BJ (cell line): ENCODE measurements at places on chromosomes 3 and 15. TPM values are rescaled to one million over a fixed set of nuclear protein-coding genes. Genes with fewer than 3 reads are reported as not detected.

DNA sequence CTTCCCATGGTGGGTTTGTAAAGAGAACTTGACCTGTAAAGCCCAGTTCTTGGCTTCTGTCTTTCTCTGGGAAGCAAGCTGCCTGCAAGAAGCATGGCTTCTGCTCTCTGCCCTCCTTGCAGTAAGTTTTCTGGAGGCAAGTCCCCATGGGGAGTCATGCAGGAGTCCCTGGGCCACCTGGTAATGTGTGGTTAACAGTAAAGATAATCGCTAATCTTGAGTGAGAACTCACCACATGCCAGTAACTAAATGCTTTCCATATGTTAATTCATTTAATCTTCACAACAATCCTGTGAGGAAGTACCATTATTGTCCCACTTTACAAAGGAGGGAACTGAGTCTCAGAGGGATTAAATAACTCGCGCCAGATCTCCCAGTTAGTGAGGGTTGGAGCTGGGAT is 4.2 kb downstream of the CAPN3 start:
- DNase-seq: no peak

GRCh38 chr15:99963976-99964375 is 230.7 kb upstream of the LYSMD4 start:
- DNase-seq: no peak

DNA sequence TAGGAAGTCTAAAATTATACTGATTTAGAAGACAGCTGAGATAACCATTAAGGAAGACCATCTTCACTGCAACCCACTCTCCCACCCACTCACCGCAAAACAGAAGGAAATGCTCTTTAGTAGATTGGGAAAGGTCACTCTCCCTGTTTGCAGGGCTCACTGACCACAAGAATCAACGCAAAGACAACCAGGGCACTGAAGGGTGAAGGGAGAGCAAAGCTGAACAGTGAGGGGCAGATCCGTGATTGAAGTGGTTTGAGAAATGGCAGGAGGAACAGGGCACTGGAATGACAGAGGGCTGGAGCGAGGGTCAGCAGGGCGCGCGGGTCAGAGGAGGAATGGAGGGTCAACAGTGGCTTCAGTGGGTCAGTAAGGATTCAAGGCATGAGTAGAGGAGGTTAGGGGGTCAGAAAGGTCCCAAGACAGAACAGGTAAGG is 520 bp downstream of the MESD start:
- no peak for DNase-seq

DNA sequence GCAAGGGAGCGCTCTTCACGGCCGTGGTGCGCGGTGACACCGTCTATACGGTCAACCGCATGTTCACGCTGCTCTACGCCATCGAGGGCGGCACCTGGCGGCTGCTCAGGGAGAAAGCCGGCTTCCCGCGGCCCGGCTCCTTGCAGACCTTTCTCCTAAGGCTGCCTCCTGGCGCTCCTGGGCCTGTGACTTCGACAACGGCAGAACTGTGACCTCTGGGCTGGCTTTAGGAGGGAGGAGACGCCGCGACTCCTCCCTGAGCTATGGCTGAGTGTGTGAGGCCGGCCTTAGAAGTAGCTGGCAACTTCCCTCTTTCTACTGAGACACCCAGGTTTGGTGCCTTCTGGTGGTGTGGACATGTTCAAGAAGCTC is 1.4 kb downstream of the KBTBD13 start:
- DNase-seq: no peak

- DNase-seq: no peak
Measured at GRCh38 chr3:10495003-10495402, 10.4 kb downstream of the ATP2B2 start.

DNA sequence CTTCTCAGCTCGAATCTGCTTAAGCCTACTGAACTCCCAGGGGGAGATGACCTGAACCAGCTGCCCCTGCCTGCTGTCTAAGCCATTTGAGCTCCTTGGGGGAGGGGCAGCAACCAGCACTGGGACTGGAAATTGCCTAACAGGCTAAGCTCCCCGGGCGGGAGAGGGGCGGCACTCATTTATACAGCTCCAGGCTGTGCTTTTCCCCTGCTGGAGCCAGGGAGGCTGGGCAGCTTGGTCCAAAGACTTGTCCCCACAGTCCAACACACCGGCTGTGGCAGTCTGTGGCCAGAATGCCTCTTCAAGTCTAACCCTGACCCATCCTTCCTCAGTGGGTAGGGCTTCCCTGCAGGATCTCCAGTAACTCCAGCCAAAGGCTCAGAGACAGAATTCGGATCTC is 1241.5 kb downstream of the ROBO2 start:
- no peak for DNase-seq

DNA sequence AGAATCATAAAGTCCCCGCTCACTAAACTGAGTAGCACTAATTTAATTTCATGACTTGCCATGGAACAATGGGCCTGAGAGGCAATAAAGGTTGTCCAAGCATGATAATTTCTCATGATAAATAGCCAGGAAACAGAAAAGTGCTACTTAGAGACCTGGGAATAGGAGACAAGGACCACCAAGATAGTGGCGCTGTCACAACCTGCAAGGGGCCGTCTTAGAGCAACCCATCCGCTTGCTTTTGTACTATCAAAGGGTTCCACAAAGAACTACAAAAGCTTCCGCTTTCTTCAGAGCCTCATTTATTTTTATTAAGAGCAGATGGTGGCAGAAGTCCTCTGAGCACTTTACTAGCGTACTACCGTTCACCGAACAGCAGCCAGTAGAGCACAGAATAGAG is 421.7 kb upstream of the GRM7 start:
- no peak for DNase-seq

DNA sequence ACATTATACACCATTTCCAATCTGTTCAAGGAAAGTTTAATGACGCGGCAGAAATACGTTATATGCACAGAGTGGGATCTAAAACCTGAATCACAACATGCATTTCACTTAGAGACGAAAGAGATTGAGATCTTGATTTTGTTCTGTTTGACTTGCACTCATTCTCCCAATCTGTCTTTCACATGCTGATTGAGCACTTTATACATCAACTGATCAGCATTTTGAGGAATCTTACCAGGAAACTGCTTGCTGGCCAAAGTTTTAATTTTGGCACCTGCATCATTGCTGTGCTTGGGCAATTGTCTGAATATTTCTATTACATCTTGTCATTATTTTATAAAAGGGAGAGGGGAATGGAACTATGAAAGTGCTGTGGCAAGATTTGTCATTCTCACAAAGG is 47.7 kb upstream of the ATP10A start:
- DNase-seq: no peak

GRCh38 chr3:131348911-131349310 is 32.7 kb upstream of the NUDT16 start:
- DNase-seq: no peak

DNA sequence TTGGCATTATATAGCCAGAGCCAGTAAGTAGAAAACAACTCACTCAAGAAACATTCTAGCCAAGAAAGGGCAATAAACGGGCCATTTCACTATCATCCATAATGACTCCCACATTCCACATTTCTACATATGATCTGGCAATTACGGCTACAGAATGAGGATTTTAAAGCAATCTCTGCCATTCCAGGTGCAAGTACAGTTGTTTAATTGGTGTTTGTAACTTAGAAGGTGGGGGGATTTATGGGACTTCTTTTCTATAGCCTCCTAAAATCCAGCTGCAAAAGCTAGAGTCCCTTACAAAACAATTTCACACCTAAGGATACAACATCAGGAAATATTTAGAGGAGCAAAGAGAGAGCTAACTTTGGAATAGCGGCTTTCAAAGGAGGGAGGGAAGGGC is 295.4 kb upstream of the RORA start:
- no peak for DNase-seq

- DNase-seq: no peak
Measured at GRCh38 chr3:66666362-66666761, 165.5 kb upstream of the LRIG1 start.

DNA sequence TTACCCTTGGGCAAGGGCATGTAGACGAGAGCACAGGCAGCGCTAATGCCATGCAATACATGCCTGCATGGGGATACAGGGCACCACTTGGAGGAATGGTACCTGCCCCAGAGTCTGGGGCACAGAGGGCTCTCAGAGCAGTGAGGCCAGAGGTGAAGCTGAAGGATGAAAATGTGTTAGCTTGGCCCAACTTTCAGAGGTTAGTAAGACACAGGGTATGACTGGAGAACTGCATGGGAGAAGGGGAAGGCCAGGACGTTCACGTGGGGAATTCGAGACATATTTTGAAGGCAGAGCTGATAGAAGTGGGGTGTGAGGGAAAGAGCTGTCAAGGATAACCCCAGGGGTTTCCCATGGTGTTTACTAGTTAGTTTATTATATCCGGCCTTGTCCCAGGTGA is 19.6 kb downstream of the CSRNP1 start:
- DNase-seq: no peak

- no peak for DNase-seq
Measured at GRCh38 chr3:170098753-170099152, 61.0 kb downstream of the GPR160 start.

DNA sequence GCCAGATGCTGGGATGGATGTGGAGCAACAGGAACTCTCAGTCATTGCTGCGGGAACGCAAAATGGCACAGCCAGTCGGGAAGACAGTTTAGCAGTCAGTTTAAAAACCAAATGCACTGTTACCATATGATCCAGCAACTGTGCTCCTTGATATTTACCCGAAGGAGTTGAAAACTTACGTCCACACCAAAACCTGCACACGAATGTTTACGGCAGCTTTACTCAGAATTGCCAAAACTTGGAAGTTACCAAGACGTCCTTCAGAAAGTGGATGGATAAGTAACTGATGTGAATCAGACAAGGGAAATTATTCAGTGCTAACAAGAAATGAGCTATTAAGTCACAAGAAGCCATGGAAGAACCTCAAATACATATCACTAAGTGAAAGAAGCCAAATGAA is 36.1 kb upstream of the SLC41A3 start:
- DNase-seq: no peak

DNA sequence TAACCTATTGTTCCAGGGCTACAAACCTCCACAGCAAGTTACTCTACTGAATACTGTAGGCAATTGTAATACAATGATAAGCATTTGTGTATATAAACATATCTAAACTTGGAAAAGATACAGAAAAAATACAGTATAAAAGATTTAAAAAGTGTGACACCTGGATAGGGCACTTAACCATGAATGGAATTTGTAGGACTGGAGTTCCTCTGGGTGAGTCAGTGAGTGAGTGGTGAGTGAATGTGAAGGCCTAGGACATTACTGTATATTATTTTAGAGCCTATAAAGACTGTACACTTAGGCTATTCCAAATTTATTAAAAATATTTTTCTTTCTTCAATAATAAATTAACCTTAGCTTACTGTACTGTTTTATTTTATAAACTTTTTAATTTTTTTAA is 38.4 kb upstream of the SLC25A36 start:
- no peak for DNase-seq

GRCh38 chr3:50430950-50431435 is 71.7 kb upstream of the TMEM115 start:
- no peak for DNase-seq

- no peak for DNase-seq
Measured at GRCh38 chr3:126113238-126113555, 29.3 kb upstream of the SLC41A3 start.

DNA sequence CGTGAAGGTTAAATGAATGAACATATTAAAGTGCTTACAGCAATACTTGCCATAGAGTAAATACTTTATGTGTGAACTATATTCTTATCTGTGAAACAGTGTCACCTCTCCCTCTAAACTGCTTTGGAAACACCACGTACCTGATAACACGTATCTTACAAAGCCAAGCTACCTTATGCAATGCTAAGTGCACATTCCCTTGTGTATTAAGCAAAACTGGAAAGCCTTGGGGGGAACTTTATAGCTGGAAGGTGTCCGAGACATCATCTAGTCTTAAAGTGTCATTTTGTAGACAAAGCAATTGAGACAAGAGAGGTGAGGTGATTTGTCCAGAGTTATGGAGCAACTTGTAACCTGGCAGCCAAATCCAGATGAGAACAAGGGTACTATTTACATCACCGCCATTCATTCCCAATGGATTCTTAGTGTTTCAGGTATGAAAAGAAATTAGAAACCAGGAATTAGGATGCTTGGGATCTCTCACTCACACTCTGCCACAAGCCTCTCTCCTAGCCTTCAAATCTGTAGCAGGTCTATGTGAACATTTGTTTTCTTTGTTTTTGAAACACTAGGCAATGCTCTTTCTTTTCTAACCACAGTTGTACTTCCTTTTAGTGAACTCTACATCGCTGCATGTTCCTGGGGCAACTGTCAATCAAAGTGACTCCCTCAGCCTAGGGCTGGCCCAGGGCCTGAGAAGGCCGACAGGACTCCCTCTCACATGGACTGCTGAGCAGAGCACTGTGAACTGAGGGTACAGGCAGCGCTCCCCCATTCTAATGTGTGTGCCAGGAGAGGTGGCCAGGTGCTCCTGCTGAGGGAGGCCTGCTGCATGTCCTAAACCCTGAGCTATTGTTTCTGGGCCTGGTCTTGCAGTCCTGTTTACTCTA is 13.9 kb upstream of the MGLL start:
- DNase-seq: no peak

DNA sequence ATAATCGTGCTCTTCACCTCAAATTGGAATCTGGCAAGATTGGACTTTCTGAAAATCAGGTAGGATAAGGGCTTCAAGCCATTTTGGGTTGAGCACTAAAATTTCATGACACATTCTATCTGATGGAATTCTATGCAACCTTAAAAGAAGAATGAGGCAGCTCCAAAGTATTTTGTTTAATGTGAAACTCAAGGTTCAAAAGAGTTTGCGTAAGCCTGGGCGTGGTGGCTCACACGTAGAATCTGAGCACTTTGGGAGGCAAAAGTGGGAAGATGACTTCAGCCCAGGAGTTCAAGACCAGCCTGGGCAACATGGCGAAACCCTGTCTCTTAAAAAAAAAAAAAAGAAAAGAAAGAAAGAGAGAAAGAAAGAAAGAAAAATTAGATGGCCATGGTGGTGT is 3.6 kb upstream of the PLA1A start:
- no peak for DNase-seq

DNA sequence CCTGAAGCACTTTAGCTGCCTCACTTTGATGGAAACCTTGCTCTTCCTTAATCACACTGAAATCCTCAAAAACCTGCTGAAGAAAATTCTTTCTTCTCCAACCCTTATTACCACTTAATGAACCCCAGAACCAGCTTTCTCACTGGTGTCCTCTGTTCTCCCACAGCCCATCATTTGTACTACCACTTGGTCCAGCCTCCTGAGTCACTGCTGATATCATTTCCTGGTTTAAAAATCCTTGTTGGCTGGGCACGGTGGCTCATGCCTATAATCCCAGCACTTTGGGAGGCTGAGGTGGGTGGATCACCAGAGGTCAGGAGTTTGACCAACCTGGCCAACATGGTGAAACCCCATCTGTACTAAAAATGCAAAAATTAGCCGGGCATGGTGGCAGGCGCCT is 418.6 kb upstream of the KCNMB2 start:
- no peak for DNase-seq

DNA sequence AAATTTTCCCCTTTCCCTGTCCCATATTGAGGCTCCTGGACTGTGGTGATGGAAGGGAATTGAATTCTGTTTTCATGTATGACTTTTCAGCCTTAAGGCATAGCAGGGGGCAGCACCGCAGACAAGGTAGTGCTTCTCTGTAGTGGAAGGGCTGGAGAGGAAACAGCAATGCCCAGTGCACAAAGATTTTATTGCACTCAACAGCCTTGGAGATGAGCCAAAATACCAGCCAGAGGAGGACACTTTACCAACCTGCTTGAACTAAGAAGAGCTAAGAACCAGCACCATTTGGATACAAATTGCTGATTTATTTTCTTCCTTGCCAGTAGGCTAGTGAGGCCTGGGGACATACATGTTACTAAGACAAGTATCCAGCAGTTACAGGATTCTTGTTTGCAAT is 98.7 kb downstream of the KCNMB2 start:
- DNase-seq: no peak

The ADAMTSL3 gene
- polyA plus RNA-seq: not detected in 2 replicates

The PLIN1 gene
- 0.06 and 0.07 TPM in 2 replicates for polyA plus RNA-seq

The STRA6 gene
- polyA plus RNA-seq: 8.9 and 10.9 TPM in 2 replicates

The P2RY12 gene
- polyA plus RNA-seq: not detected in 2 replicates

The TRA2B gene
- polyA plus RNA-seq: 129 and 163 TPM in 2 replicates

The FAM174B gene
- polyA plus RNA-seq: 5.1 and 5.8 TPM in 2 replicates

The CYP1A1 gene
- 0.10 TPM in 1 of 2 replicates, not detected in the other for polyA plus RNA-seq
